ENCODE measurements at places on chromosomes 12 and 14.

DNA sequence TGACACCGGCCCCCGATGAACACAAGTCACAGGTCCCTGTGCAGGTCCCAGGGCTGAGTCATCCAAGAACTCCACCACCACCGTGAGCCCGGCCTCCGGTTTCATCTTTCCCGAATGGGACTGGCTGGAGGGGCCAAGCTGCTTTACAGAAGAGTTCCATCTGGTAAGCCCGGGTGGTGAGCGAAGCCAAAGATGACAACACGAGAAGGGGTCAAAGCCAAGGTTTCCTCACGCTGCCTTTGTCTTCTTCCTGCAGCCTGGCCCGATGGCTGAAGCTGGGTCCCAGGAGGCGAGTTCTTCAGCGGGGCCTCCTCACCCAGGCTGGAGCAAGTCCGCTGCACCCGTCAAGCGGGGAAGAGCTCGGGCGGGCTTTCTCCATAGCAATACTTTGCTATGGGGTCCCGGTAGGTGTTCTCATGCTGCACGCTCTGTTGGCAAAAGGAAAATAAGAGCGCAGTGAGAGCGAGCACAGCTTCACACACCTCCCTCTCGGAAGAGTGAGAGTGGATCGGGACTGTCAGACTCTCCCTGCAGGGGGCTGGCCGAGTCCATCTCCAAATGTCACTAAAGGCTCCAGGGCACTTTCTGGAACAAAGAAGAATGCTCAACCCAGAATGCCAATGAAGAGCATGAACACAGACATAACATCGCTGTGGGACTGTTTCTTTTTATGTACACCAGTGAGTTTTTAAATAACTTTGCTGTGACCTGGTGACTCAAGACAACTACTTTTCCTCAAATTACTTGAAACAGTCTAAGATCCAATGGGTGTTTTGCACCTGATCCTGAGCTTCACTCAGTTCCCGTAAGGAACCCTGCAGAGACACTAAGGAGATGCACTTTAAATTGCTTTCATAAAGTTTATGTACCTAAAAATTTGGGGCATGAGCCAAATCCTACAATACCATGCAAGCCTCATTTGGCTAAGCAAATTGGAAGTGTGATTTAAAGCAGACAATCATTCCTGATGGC lies 20.1 kb downstream of the SPRING1 start:
- DNase-seq = no peak

- no peak for DNase-seq
Measured at GRCh38 chr14:24172261-24172860, 481 bp downstream of the REC8 start.

GRCh38 chr14:65359503-65359902 lies 53.0 kb upstream of the FUT8 start:
- no peak for DNase-seq

- DNase-seq = no peak
Measured at GRCh38 chr14:44204061-44204835, 302.8 kb downstream of the FSCB start.

GRCh38 chr14:29461101-29461500 lies 466.5 kb downstream of the PRKD1 start:
- no peak for DNase-seq

- DNase-seq = no peak
Measured at GRCh38 chr14:34629344-34629656, 648 bp downstream of the SNX6 start.

DNA sequence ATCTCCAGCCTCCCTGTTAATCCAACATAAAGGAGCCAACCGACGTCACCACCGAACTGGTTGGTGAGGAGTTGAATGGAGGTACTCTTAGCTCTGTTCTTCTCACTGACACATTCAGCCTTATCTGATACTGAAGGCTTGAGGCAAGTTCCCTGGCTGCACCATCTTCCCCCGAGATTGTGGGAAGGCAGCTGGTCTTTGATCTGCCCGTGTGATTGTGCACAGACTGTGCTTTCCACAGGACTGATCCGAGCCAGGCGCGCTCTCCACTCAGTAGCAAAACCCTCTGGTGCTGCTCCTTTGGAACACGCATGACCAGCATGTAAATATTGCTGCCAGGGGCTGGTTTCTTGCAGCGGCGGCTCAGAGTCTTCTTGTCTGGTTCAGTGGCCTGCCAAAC lies 30.1 kb upstream of the DLK1 start:
- no peak for DNase-seq

DNA sequence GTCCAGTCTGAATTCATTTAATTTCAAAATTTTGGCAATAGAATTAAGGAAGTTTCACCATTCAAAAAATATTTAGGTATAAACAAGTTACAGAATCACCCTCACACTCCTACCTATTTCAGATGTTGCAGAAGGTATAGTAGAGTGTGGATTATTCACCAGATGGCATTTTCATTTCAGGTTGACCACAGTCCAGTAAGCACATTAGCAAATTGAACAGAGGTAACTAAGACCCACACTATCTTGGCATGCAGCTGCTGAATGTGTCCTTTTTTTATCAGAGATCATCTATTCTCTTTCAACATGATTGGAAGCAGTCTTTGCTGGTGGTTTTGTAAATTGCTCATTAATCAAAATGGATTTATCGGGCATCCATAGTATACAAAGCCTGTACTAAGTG lies 151.8 kb upstream of the GARIN6 start:
- no peak for DNase-seq

DNA sequence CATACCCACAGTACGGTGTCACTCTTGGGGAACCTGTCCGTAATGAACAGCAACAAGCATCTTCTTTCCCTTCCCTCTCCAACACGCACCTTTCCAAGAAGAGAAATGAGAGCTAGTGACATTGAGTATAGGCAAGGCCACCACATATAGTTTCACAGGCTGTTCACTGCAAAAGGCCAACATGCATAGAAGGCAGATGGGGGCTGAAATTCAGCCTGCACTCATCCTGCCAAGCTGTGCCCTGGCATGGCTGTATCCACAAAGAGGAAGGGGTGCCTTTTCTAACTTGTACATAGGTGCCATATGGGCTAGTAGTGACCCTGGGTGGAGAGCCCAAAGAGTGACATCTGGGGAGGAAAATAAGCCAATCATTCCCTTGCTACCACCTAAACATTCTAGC lies 169.6 kb downstream of the ZFP36L1 start:
- DNase-seq = no peak

GRCh38 chr12:77923882-77924281 lies 93.2 kb downstream of the NAV3 start:
- DNase-seq = no peak

- DNase-seq = no peak
Measured at GRCh38 chr12:10716704-10717315, 6.3 kb downstream of the YBX3 start.

DNA sequence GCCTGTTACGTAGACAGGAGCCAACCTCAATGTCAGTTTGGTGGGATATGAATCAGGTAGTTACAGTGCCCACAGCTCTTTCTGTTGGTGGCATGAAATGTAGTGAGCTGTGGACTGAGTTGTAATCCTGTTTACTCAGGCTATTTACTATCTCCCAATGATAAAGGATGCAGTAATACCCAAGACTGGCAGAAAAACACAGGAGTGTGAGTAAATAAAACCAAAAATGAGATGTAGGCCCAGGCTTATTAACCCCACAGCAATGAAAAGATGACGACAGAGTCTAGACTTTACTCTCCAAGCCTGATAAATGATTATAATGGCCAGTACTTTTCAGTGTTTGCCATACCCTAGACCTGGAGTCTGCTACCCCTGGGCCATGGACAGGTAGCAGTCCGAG lies 22.8 kb upstream of the LRIG3 start:
- DNase-seq = no peak

DNA sequence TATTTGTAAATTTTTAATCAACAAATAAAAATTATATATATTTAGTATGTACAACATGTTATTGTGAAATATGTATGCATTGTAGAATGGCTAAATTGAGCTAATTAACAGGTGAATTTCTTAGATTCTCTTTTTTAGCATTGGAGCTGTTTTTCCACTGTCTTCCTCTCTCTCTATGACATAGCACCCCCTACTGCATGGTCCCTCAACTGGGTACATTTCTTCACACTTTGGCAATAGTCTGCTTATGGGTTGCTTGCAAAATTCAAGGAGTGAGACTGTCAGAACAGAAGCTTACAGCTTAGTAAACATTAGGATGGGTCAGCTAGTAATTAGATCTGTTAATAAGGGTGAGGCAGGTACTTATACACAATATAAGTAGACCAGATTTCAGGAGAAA lies 658.5 kb upstream of the MGAT4C start:
- no peak for DNase-seq

DNA sequence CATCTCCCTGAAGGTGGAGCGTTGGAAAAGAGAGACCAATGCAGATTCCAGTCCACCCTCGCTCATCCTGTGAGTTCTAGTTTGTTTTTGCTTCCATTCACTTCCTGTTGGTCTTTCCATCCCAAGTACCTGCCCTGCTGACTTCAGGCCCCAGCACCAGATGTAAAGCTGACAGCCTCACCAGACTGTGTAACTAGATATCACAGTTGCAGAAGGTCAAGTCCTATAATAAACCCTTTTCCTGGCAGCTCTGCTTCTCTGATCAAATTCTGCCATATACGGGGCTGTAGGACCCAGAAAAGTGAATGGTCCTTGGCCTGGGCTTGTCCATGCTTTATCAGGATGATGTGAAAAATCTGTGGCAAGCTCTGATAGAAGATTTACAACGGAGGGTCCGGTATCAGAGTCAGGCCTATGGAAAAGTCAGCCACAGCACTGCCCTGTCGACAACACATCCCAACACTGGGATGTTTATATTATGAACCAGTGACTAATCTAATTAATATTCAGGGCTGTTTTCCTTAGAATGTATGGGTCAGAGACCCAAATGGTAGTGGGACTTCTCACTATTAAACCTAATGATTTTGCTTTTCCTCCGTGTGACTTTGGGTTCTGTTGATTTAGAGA lies 42.1 kb downstream of the CCDC175 start:
- no peak for DNase-seq

DNA sequence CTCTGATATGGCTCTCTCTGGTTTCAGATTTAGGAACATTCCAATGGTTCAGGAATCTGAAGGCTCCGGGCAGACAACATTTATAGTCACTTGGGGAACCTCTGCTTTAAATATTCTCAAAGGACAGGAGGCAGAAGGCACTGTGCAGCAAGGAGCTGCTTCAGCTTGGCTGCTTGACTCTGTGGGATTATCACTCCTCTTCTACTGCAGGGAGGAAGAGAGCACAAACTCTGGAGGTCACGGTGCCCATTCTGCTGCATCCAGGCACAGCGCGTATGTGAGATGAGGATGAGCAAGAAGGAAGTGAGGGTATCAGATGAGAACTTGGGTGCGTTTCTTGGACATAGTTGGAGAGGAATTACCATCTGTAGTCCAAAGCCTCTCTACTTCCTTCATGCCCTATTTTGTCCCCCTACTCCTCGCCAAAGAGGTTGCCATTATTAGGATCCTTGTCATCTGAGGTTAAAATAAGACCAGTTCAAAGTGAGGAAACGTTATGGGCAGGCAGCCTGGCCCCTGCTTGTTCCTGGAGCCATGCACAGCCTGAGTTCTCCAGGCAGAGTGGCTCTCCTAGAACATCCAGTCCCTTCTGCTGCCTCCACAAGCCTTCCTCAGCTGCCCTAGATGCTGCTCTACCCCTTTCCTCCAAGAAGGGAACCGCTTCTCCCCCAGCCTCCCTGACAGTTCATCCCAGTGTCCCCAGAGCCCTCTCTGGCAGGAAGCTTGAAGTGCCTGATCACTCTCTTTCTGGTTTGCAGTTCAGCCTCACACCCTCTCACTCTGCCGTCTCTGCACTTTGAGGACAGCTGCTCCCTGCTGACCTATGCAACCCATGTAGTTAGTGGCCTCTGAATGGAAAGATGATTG lies 12.5 kb downstream of the FGF6 start:
- DNase-seq = no peak

- DNase-seq = no peak
Measured at GRCh38 chr12:9372202-9372601, 164.0 kb upstream of the PZP start.

DNA sequence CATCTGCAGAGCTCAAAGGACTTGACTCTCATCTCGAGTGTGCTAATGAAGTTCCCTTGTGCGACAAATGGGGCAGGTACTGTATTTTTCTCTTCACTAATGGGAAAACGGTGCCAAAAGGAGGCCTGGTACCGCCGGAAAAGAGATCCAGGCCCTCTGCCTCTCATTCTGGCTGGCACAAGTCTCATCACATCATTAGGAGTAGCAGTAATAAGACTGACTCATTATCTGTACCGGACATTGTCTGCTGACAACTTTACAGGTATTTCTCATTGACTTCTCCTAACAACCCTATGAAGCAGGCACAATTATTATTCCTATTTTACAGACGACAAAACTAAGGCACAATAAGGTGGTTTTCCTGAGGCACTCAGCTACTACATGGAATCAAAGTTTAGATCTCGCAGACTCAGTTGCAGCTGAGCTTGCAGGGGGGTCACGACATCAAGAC lies 668 bp downstream of the APPL2 start:
- no peak for DNase-seq

- DNase-seq = peak; percentile 33
Measured at GRCh38 chr12:13534645-13535398, 338.3 kb downstream of the EMP1 start.

GRCh38 chr12:122528992-122529391 lies 1.9 kb downstream of the KNTC1 start:
- DNase-seq = no peak

DNA sequence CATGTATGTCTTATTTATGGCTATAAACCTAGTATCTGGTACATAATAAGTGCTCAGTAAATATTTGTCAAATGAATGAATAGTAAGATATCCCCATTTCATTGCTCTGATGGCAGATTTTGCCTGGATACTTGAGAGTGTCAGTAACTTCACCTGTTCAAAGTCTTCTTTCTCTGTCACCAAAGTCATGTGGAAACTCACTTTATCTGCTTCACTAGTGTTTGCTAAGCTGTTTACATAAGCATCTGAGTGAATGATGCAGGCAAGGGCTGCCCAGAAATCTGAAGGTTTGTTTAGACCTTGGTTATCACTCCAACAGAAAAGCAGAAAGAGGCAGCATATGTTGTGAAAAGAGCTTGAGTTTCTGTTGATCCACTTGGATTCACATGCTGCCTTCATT lies 4.3 kb downstream of the OR4E1 start:
- no peak for DNase-seq

DNA sequence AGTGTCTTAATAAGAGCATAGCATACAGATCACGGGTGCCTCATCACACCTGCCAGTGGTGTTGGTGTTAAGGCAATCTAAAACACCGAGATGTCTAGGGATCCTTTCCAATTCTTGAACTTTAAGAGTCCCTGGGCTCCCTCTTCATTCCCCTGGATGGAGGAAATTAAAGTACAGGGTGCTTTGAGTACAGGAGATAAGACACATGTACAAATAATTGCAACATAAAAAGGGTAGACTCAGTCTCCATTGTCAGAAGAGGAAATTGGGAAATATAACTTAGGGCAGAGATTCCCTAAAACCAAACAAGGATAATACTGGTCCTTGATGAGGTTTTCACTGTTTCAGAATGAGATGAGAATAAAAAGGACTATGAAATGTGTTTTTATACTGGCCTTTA lies 34.9 kb downstream of the SCFD1 start:
- no peak for DNase-seq

DNA sequence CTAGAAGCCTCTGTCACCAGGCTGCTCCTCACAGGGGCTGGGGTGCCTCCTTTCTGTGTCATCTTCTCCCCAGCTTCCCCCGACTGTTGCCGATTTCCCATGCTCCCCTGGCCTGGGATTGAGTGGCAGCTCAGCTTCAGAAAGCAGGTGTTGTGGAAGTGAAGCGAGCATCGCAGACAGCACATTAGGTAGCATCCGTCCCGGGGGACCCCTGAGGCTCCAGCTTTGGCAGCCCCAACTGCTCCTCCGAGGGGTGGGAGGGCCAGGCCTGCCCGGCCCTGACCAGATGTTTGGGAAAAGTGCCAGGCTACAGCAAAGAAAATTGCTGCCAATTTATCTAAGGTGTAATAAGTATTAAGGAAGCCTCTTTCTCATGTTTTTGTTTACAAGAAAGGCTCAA lies 1045.6 kb downstream of the BCL11B start:
- no peak for DNase-seq

GRCh38 chr14:90520326-90520725 lies 123.5 kb downstream of the CALM1 start:
- no peak for DNase-seq

Measured in stimulated activated CD4-positive, alpha-beta T cell treated with anti-CD3 and anti-CD28 coated beads, Interleukin-12 subunit alpha, Interleukin-12 subunit beta, amount 100 ng/mL, for 48 hours (primary cell).